Stimulated activated naive CD4-positive, alpha-beta T cell treated with Interleukin-2 at 50 U/mL for 16 hours (primary cell): ENCODE measurements at places on chromosomes 2 and 18.

DNA sequence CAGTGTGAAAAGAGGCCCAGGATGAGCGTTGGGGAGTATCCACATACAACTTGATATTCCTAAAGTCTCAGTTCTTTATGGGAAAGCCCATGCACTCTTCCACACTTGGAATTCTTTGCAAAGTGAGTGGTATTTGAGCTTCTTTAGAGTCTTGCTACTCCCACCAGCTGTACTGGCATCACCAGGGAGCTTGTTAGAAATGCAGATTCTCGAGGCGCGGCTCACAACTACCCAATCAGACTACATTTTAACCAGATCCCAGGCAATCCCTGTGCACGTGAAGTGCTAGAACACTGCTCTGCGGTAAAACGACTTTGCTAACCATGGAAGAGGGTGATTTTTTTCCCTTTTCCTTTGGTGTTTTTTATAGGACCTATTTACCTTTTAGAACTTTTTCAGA is 184.7 kb downstream of the NEDD4L start:
- no peak for DNase-seq

- DNase-seq = no peak
These were observed 28.1 kb upstream of the SLC35G4 start for GRCh38 chr18:11581286-11581685.

GRCh38 chr2:20457661-20458630 is 11.1 kb downstream of the RHOB start:
- no peak for DNase-seq

DNA sequence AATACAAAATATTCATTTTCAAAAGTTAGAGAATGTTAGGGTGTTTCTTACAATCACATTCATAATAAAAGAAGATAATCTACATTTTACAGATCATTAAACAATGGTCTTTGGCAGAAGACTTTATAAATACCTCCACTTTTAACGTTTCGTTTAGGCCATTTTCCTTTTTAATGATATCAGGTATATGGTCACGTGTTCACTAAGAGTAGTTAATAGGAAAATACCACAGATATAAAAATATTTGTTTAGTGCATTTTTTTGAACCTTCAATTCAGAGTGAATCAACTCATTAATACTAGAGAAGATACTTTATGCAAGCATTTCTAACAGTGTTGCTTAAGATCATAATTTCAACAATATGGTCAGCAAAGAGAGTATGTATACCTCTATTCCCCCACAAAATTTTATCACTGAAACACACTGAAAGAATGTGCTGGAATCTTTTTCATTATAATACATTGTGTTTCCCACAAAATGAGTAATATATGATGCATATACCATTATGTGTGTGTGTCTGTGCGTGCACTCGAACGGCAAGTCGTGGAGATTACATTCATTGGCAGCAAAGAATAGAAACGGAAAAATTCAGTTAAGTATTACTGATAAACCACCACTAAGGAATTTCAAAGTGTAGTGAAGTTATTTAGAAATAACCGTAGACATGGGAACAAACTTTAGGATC is 319.9 kb upstream of the THUMPD2 start:
- no peak for DNase-seq

DNA sequence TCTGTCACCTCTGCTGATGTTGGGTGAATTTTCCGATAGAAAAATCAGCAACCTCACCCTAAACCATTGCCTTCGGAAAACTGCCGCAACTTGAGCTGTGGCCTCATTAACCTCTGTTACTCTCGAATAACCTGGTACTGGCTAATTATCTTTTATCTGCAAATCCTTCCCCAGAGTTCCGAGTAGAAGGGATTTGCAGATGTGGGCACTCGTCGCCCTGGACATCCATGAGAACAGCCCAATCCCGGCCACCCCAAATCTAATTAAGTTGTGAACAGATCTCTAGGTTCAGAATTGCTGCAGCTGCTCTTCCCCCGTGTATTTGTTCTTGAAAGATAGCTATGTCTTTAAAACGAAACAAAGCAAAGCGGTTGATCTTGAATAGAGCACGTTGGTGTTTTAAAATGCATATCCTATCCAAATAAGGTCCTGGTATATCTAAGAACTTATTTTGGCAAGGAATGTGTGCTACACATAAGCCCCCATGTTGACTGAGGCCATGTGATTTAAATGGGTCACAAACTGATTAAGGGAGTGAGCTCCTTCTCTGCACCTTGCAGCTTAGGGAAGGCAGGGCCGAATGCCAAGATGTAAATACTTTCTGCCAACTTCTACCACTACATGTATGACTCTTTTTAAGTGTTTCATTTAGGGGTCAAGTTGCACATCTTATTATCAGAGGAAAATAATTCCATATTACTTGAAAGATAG is 88.2 kb downstream of the MTCL1 start:
- no peak for DNase-seq

- DNase-seq = no peak
These were observed 49.9 kb upstream of the SERPINB2 start for GRCh38 chr18:63837590-63837989.

- DNase-seq = no peak
These were observed 75.8 kb downstream of the SDC1 start for GRCh38 chr2:20148923-20149702.

DNA sequence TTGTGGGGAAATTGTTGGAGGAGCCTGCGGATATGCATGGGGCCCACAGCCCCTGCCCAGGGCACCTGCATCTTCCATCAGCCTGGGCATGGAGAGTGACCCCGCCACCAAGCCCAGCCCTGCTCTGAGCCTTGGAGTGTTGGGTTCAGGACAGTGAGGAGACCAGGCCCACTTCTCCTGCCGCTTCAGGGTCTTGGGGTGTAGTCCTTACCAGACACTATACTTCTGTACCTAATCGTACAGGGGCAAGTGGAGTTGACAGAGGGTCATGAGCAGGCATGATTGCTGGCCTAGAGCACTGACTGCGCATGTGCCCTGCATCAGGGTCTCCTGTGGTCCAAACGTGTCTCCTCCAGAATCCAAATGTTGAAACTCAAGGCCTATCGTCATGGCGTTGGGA is 108.9 kb upstream of the ZNF236 start:
- DNase-seq = no peak

DNA sequence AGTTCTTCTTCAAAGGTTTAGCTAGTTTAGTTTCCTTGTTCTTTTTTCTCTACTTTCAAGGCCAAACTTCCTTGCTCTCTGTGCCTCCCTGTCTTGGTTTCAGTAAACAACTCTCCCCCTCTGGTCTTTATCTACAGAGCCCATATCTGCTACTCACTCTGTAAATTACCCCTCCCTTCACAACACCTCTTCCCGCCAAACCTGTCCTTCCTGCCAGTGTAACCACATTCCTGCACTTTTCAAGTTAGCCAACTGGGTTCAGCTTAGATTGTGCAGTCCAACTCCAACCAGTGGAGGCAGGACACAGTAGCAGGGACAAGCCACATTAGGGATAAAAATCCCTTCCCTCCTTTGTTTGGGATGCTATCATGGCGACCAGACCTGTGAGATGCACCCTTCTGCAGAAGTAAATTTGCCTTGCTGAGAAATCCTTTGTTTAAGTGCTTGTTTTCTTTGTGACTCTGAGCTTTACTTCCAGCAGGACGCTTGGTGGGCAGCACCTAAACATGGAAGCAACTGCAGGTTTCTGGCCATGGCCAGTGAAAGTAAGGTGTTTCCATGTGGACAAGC is 706.0 kb downstream of the KCNJ3 start:
- DNase-seq = no peak

- DNase-seq = no peak
These were observed 676.1 kb upstream of the GYPC start for GRCh38 chr2:125979886-125980285.

GRCh38 chr2:39061280-39061679 is 59.6 kb downstream of the SOS1 start:
- DNase-seq = no peak

DNA sequence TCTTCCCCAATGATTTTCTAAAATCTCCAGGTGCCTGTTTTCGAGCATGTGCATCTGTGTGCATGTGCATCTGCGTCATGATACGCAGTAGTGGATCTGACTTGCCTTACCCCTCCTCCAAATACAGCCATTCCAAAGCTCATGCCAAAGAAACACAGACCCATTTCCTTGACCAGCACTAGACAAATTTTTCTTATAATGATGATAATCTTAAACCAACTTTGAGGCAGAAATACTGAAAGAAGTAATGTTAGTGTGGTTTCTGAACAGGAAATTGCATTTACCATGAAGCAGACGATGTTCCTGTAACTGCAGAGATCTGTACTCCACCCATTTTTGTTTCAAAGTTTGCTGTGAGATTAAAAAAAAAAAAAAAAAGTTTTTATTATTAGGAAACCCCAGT is 25.6 kb downstream of the CYTIP start:
- DNase-seq = no peak

- peak; percentile 41 for DNase-seq
These were observed 616 bp downstream of the RNPEPL1 start for GRCh38 chr2:240568678-240569522.

DNA sequence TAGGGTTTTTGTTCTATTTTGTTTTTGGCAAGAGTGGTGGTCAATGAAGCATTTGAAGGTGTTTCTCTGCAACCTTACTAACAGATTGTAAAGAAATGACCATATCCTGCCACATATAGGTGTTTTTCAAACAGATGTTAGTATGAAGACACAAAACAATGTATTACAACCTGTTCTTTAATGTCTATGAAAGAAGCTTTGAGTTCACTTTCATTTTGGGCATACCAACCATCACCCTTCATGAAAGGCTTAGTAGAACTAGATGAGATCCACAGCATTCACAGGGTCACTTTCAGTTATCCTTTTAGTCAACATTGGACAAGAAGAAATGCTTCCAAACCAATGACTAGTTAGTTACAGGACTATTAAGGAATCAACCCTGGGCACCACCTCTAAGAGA is 95.1 kb downstream of the EHBP1 start:
- no peak for DNase-seq

DNA sequence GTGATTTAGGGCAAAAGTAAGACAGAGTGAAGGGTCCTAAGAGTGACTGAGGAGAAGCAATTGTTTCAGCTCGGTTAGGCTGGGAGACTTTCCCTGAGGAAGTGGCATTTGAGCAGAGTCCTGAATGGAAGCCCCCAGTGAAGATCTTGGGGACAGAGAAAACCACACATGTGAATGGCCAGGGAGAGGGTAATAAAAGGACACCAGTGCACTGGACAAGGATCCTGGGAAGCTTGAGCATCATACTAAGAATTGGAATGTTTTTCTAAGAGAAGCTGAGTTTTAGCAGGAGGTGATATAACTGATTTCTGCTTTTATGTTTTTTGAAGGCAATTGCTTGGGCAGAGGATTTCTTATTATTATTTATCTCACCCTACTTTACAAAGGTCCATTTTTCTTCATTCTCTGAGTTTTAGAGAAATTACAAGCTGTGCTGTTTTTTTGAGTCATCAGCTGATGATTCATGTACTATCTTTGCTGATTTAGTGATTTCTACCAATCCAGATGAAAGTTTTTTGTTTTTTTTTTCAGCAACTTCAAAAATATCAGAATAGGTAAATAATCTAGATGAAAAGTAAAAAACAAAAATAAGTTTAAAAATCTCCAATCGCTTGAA is 43.5 kb downstream of the MFSD6 start:
- DNase-seq = no peak

- no peak for DNase-seq
These were observed 144.2 kb upstream of the CDH7 start for GRCh38 chr18:65606551-65607130.

DNA sequence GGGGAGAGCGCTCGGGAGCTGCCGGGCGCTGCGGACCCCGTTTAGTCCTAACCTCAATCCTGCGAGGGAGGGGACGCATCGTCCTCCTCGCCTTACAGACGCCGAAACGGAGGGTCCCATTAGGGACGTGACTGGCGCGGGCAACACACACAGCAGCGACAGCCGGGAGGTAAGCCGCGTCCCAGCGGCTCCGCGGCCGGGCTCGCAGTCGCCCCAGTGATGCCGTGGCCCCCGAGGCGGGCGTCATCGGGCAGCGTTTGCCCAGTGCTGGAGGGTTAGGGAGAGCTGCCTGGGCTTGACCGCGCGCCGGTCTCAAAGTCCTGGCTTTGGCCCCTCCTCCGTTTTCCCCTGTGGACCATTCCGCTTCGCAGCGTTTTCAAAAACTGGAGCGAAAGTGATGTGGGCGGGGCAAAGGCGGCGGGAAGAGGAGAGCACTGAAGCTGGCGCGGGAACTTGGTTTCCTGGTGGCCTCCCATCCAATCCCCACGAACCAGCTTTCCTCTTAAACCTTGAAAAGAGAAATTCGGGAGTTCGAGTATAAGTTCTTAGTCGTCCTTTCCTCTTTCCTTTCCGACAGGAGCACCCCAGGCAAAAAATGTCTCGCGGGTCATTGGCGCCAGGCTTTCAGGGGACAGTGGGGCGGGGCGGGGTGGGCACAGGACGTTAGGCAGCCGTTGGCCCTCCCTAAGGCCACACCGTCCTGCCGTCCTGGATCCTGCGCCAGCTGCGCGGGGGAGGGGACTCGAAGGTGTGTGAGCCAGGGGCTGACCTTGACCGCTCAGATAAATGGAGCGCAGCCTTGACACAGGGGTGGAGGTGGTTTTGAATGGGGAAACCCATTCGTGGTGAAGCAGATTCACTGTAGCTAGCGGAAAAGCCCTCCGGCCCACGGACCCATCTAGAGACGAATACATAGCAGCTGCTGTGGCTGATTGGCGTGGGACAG is 821 bp downstream of the TYMS start:
- DNase-seq = peak; percentile 50

DNA sequence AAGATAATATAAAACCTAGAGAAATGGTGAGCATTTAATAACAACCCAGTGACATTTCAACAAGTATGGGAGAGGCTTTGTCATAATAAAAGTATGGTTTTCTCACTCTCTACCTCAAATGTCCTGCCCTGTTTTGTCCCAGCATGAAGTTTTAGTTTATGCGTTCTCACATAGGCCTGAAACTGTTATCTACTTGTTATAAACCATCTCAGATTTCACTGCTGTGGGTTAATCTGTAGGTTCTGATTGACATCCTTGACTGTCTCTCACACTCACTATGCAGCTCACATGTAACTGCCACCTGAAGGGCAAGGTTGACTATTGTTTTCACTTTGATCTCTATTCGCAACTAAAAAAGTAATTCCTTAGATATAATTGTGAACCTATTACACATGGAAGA is 44.9 kb downstream of the ZEB2 start:
- no peak for DNase-seq

DNA sequence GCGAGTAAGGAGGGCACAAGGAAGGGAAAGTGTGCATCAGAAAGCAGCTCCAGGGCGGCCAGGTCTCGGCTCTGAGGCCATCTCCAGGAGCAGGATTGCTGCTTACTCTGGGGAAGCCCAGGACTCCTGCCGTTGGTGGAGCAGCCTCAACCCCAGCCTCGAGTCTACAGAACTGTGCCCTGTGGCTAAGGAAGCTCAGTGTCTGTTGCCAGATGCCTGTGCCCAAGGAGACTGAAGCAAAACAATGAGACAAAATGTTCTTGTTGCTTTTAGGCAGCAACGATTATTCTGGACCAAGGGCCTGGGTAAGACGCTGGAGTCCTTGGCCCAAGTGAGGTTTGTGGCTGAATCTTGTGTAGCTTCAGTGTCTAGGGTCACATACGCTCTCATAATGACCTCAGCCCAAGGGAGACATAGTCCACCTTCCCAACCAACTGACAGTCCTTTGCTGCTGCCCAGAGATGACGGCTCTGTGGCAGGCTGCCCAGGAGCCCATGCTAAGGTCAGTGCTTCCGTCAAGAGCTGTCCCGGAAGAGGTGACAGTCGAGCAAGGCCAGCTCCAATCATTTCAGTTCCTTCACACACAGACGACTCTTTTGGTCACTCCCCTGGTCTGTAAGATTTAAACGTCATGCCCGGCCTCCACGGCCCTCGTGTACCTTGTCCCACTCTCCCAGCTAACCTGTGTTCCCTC is 223.8 kb downstream of the TTC32 start:
- DNase-seq = no peak

- no peak for DNase-seq
These were observed 39.0 kb downstream of the SLC66A2 start for GRCh38 chr18:79912409-79912991.

GRCh38 chr18:23578067-23578701 is 8.1 kb downstream of the NPC1 start:
- no peak for DNase-seq
